Hypothalamus (tissue), 51 donors: ENCODE measurements at places on chromosomes 1 and 21.

DNA sequence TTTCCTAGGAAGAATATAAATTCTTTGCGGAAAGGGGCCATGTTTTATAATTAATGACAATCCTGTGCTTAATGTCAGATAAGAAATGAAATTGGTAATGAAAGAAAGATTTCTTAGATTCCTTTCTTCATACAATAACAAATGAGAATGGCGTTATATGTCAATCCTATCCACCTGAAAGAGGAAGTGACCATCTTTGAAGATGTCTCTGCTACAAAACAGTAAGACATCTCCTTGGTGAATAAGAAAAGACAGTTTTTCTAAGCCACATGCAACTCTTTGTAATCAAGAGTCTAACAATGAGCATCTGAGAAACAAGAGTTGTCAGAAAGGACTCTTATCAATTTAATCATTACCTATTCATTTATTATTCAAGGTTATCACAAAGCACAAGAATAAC is 286.0 kb downstream of the VAV3 start:
- no peak for DNase-seq

- DNase-seq = no peak
Measured at GRCh38 chr1:19113697-19114092, 96.4 kb downstream of the UBR4 start.

GRCh38 chr1:159845751-159846629 is 16.5 kb downstream of the VSIG8 start:
- no peak for DNase-seq

DNA sequence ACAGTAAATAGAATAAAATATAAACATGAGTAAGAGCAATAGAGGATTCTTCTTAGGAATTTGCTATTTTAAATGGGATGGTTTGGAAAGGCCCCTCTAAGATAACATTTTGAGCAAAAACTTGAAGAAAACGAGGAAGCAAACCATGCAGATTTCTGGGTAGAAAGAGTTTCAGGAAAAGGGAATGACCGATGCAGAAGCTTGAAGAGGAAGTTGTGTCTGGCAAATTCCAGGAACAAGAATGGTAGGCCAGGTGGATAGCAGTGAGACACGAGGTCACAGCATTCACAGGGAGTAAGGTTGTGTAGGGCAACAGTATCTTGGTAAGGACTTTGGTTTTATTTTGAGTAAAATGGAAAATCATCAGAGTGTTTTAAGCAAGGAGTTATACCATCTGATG is 108.9 kb downstream of the PEX14 start:
- no peak for DNase-seq

DNA sequence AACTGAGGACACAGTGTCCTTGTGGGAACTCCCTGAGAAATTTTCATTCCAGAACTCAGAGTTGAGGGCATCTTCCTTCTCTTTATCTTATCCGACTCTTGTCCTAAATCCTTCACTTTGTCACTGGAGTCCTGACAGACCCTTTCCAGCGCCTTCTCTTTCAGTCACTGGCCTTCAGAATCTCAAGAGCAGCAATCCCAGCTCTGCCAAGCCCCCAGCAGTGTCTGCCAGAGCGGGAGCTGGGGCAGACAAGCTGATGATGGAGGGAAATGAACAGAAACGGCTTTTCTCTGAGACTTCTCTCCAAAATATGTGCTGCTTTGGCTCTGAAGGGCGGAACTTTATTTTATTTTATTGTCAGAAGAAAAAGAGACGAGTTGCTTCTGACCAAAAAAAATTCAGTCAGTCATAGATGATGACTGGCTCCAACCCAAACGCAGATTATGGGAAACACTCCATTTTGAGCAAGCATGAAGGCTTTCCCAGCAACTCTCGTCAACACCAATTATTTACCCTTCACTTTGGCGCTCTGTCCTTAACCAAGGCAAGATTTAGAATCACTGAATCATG is 32.2 kb downstream of the MIS18A start:
- no peak for DNase-seq

GRCh38 chr1:36585569-36586548 is 103.1 kb upstream of the CSF3R start:
- no peak for DNase-seq

GRCh38 chr1:244150665-244151064 is 99.6 kb downstream of the ZBTB18 start:
- no peak for DNase-seq

DNA sequence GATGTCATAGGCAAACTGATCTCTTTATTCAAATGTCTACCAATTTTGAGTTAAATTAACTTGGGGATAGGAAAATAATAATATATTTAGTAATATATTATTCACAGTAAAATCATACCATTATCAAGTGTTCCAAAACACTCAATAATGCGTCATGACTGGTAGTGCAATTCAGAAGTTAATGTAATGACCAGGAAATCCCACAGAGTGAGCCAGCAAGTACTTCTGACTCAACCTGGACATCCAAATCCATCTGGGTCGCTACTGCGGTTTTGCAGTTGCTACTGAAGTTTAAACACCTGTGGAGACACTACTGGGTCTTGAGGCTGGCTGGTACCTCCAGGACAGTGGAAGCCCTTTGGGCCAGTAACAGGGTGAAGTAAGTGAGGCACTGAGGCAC is 44.8 kb downstream of the DPYD start:
- no peak for DNase-seq

- DNase-seq = no peak
Measured at GRCh38 chr21:14080764-14081096, 130.0 kb downstream of the LIPI start.

DNA sequence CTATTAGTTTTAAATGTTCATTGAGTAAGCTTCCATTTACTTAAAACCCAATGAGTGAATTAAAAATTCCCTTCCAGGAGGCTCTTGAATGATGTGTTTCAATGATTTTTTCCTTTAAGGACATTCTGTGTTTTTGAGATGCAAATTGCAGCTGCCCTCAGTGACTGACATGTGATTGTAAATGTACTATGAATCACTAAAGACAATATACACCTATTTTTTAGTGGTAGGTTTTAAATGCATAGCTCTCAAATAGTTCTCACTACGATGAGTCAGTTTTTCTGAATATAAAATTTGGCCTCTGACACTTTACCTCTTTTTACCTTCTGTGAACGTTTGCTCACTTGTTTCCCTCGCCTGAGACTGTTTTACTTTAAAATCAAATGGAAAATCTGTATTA is 204.7 kb downstream of the BARHL2 start:
- no peak for DNase-seq

GRCh38 chr1:246583448-246584185 is 17.4 kb downstream of the CNST start:
- no peak for DNase-seq

GRCh38 chr1:44275296-44275962 is 62.2 kb downstream of the DMAP1 start:
- DNase-seq = no peak

GRCh38 chr1:182633657-182634281 is 29.6 kb upstream of the RGS16 start:
- DNase-seq = no peak

DNA sequence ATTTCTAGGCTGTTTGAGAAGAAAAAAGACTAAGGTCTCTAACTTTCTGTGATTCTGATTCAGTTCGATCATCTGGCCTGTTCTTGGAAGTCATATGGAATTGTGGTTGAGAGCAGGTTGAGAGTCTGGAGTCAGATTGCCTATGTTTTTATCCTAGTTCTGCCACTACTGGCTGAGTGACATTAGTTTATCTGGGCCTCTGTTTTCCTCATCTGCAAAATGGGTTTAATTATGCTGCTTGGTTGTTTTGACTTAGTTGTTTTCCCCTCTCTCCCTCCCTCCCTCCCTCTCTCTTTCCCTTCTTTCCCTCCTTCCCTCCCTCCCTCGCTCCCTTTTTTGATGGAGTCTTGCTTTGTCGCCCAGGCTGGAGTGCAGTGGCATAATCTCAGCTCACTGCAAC is 6.2 kb downstream of the MACF1 start:
- no peak for DNase-seq

- no peak for DNase-seq
Measured at GRCh38 chr21:26952374-26953066, 14.4 kb downstream of the ADAMTS5 start.

DNA sequence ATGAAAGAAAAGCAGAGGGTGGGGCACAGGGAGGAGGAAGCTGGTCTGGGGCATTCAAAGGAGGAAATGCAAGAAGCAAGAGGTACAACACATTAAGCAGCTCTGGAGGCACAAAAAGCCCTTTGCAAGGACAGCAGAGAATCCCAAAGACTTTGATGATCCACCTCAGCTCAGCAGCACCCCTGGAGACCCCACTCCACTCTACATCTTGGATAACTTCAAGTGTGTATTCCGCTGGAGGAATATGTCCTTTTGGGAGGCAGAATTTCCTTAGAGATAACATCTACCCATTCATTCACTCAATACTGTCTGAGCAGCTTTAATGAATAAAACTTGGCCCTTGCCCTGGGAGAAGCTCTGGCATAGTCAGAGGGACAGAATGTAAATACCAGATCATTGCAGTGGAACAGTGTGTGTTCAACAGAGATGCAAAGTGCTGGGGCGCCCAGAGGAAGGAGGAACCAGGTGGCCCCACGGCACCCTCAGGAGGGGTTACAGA is 599.7 kb downstream of the KIF26B start:
- DNase-seq = no peak

- no peak for DNase-seq
Measured at GRCh38 chr1:9281071-9281827, 11.4 kb upstream of the SPSB1 start.

DNA sequence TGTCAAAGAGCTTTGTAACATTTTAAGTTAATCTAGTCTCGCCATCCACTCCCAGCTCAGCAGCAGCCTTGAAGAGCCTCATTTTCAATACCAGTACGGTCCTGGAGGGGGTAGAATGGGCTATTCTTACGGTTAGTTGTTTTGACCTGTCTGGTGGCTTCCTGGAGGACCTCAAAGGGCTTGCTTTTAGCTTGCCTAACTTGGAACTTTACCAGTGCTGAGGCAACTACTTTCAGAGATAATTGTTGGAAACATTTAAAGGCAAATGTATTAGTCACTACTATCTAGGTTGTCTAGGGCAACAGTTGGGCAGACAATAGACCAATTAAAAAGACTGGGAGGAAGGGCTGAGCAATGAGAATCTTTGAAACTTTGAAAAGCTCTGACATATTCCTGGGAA is 56.0 kb downstream of the TTLL7 start:
- DNase-seq = no peak

DNA sequence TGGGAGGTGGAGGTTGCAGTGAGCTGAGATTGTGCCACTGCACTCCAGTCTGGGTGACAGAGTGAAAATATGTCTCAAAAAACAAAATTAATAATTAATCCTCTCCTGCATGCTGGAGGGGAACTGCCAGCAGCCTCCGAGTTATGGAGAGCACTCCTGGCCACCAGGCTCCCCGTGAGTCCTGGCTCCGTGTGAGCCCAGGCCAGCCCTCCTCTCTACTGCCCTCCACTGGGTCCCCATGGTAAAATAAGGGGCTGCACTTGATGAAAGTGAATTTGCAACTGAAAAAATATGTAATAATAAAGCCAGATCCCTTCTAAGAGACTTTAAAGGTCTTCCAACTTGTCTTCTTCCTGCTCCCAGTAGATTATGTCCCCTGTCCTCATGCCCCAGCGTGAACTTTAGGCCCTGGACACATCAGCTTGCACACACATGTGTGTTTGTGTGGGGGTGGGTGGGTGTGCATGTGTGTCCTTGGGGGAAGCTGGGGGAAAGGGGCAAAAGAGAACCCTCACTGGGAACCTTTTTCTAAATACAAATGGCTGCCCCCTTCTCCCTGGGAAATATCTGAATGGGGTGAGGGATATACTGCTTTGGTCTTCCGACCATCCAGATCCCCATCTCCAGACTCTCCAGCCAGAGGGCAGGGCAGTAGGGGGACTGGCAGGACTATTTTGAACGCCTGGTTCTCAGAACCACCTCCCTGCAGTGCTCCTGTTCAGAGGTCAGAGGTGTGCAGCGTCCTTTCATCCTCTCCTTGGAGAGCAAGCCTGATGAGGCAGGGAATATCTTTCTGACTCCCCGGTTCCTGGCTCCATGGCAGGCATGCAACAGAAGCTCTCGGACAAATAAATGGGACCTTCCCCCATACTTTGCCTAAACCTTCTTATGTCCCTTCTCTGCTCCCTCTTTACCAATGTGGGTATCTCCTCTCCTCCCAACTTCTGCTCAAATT is 26.2 kb downstream of the NEK2 start:
- DNase-seq = no peak
